Mucosa of descending colon (tissue), 3 donors: ENCODE measurements at places on chromosomes 7 and 10. TPM values are rescaled to one million over a fixed set of nuclear protein-coding genes. Genes with fewer than 3 reads are reported as not detected.

The SPDYE2 gene
- not detected for total RNA-seq

The AGAP5 gene
- total RNA-seq = 10.0 TPM

The GIMAP4 gene
- total RNA-seq = 18.1 TPM

The ZNF503 gene
- 6.1 TPM for total RNA-seq

The TNS3 gene
- total RNA-seq = 98.9 TPM

The DDX21 gene
- 35.6 TPM for total RNA-seq

The ANKRD1 gene
- 1.7 TPM for total RNA-seq

DNA sequence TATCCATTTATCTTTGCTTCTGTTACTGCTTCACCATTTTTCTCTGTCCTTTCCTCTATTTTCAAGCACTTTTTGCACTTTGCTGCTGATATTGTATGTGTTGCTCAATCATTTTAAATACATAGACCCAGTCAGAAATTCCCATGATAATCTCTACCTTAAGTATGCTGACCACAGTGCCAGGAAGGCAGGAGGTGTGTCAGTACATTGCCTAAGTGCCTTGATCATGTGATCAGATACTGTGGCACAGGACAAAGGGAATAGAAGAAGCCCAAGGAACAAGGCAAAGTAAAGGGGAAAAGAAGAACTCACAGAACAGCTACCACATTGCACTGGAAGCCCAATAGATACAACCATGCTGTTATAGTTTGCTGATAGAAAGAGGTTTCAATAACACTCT lies 53.7 kb upstream of the CD36 start:
- no peak for DNase-seq

DNA sequence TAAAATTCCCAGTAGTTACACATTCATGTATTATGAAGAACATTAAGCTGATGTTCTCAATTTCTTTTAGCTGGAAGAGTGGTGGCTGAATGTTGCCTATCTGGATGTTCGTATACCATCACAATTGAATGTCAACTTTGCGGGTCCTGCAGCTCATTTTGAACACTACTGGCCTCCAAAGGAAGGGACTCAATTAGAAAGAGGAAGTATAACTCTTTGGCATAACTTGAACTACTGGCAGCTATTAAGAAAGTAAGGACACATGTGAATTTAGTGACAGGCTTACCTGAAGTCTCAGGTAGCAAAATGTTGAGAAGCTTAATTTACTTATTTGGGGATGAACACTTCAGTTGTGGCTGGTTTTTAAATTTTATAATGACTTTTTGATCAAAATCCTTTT lies 15.9 kb downstream of the CROT start:
- no peak for DNase-seq

GRCh38 chr10:24756283-24756682 lies 32.6 kb upstream of the ARHGAP21 start:
- DNase-seq = no peak

DNA sequence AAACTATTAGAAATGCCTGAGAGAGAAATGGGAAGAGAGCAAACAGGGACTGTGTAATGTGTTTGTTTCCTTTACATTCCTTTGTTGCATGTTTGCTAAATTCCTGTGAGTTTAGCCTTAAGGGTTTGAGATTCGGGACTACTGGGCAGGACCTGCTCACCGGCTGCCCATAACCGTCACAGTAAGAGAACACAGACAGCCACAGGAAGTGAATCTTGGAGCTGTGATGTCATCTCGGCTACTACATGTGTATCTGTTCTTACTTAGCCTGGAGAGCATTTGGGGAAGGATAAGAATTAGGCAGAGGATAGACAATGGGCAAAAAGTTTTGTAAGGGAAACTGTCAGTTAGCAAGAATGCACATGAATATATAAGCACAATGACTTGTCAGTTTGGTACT lies 485.1 kb upstream of the KLF6 start:
- no peak for DNase-seq

GRCh38 chr7:137771679-137772078 lies 75.1 kb downstream of the DGKI start:
- no peak for DNase-seq

DNA sequence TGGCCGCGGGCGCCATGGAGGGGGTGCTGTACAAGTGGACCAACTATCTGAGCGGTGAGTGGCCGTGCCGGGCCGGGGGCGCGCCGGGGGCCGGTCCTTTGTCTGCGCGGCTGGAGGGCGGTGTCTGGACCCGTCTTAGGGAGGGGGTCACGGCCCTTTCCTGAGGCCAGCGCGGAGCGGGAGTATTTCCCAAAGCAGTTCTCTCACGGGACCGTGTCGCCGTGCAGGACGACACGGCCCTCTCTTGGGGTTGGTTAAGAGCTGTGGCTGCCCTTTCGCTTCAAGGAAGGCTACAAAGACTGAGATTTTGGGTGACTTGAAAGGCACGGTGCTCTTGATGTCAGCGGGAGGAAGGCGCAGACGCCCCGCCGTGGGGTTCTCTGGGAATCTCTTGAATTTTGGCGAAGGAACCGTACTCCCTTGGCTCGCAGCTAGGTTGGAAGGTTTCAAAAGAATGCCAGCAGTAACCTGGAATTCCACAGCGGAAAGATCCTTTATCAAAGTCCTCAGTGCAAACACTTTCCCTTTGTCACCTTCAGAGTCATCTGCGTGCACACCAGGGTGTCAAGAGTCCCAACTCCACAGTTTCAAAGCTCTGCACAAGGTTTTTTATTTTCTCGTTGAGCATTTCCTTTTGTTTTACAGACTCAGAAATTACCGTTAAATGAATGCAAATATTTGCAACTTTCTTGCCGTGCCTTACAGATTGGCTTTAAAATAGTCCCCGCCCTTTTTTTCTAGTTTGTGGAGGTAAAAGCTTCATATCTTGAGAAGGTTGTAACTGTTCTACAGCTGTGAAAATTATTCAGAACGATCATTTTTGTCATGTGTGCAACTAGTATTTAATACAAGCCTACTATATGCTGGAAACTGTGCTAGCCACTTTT lies 780 bp downstream of the PLEKHA8 start:
- peak; percentile 55 for DNase-seq

GRCh38 chr7:27161214-27161720 lies 4.1 kb downstream of the HOXA9 start:
- DNase-seq = peak; percentile 74

DNA sequence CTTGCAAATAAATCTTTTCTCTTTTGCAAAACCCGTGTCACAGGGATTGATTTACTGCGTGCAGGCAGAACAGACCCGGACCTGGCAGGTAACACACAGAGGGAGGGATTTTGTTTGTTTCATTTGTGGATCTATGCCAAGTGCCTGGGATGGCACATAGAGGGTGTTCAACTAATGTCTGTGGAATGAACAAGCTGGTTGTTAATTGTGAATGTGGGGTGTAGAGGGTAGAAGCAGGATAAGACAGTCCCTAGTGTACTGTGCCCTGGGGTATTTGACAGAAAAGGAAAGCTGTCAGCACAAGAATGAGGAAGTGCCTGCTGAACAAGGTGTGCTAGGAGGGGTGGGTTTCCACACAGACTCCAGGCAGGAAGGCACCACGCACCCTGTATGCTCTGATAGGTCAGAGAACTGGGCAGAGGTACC lies 331.8 kb downstream of the CALN1 start:
- no peak for DNase-seq
